ENCODE measurements at places on chromosomes 3 and 15.

DNA sequence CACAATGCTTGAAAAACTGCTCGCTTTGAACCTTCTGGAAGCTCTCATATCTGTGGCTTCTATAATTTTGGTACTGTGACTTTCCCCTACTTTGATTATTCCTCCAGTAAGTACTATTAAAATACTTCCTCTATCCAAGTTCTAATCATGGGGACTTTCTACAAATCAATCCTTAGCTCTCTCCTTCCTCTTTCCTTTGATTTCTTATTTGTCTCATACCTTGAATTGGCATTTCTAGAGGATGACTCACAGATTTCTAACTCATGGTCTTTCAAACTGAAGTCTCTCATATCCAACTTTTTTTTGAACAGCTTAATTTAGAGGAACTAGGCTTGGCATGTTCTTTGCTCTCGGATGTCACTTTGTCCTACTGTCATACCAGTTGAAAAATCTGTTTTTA lies 241.8 kb downstream of the TBC1D5 start:
- peak; percentile 38 for DNase-seq

DNA sequence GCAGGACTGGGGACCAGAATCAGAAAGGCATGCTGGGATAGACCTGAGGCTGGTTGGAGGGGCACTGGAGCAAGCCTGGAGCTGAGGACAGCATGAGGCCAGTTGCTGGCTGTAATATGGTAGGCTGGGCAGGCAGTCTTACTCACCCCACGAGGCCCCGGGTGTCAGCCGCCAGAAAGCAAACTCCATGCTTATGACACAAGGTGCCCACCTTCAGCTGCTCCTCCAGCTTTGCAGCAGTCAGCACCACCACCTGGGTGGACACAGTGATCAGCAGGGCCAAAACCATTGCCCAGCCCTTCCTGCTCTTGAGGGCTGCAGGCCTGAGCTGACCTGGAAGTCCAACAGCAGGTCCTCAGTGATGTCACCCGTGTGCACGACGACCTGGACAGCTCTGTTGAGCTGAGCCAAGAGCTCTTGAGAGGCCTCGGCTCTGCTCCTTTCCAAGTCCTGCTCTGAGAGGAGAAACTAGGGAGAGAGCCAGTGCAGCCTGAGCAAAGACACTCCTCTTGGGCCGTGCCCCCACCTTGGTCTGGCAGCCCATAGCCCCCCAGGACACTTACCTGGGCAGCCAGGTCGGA lies 747 bp downstream of the UBA7 start:
- DNase-seq, result no peak

- peak; percentile 16 for DNase-seq
Observed at GRCh38 chr15:97745481-97746071, 214.9 kb upstream of the ARRDC4 start.

GRCh38 chr3:195908694-195909581 lies 587 bp upstream of the TNK2 start:
- DNase-seq, result peak; percentile 40

GRCh38 chr15:74390647-74391288 lies 23.3 kb upstream of the CYP11A1 start:
- DNase-seq, result no peak

DNA sequence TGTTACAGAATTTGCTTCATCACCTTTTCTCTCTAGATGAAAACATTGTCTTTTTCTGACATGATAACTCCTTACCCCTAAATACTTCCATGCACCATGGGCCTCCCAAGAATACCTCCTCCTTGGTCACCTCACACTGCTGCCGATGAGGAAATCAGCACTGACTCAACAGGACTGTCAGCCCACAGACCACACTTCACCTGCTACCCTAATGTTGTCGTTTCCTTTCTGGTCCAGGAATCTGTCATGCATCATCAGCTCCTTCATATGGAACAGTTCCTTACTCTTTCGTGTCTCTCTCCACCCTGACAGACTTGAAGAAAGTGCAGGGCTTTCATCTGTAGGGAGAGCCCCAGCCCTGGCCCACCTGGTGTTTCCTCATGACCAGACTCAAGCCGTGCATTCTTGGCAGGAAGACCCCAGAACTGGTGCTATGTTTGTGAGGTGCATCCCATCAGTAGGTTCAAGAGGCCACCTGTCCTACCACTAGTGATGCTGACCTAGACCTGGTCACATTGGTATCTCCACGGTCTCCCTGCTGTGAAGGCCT lies 41.1 kb upstream of the PLXNA1 start:
- DNase-seq, result no peak

GRCh38 chr15:47820747-47821319 lies 103.5 kb downstream of the SEMA6D start:
- DNase-seq, result peak; percentile 2

DNA sequence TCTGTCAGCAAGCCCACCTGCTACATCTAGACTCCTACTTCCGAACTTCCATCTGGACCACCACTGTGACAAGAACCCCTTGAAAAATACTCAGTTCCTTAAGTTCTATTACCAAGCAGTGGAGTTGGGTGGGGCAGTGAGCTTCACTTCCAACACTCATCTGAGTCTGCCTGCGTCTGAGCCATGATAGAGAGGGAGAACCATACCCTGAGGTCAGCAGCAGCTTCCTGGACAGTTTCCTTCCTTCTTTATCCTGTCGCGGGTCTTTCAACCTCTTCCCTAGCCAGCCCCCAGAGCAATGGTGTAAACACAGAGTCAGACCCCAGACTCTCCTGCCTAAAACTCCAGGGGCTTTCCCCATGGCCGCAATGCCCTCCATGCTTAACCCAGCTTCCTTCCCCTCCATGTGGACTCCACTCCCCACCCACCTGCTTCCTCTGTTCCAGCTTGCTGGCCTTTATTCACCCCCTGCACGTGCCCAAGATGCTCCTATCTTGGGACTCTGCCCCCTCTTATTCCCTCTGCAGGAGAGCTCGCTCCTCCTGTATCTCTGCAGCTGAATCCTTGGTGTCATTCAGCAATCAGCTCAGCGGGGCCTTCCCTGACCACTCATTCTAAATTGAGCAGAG lies 211.2 kb downstream of the SHQ1 start:
- no peak for DNase-seq

DNA sequence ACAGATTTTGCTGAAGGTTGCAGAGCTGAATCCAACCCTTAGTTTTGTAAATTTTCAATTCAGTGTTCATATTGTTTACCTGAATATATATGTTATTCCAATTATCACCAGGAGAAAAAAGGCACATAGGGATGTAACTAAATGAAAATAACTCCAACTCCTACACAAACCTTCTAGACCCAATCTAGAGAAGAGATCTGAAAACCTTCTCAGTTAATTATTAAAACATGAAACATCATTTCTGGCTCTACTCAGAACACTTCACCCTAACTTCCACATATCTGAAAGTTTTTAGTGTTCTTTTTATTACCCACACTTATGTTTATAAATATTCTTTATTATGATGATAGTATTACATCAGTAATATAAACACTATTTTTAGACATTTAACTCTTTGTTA lies 76.6 kb downstream of the LRRFIP2 start:
- no peak for DNase-seq

DNA sequence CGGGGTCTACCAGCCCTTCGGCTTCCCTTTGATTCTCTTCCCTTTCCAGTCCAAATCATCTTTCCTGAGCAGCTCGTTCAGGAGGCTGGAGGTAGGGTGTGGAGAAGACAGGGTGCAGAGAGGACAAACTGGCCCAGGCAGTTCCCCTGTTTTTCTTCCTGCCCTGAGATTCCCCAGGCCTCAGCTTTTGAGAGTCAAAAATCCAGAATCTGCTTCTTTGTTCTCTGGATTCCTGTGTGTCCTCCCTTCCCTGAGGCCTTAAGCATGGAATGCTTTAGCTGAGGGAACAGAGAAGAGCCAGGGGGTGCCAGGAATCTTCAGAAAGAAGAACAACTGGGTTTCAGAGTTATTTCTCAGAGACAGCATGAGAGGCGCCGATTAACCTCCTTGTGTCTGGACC lies 26.7 kb upstream of the LRTM1 start:
- DNase-seq, result peak; percentile 51

DNA sequence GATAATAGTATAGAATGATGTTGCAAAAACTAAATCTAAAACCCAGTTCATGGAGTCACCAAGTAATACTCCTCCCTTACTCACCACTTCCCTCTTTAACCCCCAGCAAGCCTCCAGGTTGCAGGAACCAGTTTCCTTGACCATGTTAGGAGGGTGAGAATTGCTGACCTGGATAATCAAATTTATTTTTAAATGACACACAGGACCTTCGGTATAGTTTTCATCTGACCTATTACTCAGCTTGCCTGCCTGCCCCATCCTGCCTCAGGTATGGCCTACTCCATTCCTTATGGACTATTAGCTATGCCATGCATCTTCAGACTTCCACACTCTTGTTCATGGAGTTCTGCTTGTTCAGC lies 883 bp downstream of the RTP4 start:
- DNase-seq, result no peak

DNA sequence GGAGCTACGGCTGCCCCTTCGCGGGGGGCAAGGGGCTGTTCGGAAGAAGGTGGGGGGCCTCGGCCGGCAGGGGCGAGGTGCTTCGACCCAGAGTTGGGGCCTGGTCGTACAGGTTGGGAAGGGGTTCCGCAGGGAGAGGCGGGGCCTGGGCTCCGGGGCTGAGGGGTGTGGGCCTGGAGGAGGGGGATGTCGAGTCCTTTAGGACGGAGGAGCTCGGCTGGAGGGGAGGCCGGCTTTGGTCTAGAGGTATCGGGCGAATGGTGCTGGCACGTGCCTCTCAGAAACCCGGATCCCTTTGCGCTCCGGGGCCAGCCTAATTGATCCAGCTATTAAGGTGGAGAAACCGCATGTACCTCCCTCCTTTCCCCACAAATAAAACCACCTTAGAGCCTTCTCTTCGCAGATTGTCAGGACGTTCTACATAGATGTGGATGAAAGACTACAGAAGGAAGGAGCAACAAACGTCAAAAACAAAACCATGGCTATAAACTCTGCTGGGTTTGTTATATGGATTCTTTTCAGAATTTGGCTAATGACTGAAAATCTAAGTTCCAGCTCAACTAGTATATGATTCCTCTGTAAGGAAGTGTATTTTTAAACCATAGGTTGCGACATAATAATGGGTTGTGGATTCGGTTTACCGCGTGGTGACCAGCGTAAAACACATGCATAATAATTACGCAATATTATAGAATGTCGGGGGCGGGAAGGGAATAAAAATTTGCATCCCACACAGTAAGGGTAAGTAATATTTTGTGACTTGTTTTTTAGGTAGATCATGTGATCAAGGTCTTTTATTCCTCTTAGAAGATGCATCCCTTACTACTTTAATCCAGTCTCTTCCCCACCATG lies 644 bp upstream of the NGLY1 start:
- DNase-seq, result peak; percentile 44

DNA sequence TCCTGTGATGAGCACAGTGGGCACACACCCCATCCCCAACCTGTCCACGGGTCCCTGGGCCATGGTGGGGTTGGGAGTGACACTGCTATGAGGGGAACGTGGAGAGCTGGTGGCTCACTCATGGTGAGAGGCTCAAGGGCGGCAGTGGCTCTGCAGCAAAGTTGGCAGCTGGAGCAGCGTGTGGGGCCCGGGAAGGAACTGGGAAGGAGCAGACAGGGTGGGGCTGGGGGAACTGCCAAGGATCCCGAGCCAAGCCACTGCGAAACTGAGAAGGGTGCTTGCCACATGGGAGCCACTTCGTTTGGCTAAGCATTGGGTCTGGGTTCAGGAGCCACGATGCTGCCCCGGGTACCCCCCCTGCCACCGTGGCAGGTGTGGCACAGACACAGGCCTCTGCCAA lies 80.1 kb downstream of the SNRK start:
- no peak for DNase-seq

DNA sequence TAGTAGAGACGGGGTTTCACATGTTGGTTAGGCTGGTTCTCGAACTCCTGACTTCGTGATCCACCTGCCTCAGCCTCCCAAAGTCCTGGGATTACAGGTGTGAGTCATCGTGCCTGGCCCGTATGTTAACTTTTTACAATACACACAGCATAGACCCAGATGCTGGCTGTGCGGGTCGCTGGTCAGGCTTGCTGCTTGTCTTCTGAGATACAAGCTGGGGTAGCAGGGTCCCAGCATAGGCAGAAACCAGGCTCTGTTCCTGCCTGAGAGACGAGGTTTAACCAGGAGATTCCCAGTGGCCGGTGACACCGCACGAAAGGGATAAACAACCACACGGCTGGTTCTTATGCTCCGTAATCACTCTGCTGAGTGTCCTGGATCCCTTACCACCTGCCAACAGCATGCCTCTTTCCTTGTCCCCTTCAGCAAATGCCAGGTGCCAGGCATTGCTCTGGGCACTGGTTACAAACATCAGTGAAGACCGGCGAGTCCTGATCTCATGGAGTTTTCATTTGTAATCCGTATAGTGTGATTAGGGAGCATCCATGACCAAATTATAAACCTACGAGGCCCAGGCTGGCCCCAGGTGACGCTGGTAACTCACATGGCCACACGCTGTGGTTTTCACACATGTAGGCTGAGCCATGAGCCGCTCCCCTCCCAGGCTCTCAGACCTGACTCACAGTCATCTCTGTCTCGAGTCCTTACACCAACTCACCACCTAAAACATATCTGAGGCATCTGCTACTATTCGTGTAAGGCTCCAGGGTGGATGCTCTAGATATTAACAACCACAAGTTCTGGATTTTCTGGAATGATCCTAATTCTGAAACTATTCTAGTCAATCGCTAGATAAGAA lies 125.7 kb downstream of the PDZRN3 start:
- no peak for DNase-seq

DNA sequence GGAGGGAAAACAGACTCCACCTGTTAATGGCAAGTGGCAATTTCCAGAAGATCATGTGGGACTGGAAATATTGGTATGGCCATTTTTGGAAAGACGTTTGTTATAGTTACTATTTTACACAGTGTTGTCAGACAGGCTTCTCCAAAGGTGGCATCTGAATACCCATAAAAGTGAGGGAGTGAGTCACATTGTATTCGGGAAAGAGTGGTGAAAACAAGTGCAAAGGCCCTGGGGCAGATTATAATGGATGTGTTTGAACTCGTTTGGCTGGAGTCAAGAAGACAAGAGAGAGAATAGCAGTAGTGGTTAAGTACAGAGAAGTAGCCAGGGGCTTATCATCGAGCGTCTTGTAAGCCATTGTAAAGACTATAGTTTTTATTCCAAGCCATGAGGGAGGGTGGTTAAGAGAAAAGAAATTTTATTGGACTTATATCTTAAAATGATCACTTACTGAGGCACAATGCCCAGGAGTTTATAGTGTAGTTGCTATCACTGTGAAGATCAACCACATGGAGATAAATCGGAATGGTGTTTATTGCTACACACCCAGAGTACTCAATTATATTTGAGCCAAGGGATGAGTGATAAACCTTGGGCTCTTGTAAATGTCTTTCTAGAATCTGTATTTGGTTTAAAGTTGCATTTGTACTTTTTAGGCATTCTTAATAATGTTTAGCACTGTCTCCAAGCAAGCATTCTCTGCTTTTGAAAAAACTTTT lies 212.8 kb upstream of the KBTBD8 start:
- DNase-seq, result no peak

DNA sequence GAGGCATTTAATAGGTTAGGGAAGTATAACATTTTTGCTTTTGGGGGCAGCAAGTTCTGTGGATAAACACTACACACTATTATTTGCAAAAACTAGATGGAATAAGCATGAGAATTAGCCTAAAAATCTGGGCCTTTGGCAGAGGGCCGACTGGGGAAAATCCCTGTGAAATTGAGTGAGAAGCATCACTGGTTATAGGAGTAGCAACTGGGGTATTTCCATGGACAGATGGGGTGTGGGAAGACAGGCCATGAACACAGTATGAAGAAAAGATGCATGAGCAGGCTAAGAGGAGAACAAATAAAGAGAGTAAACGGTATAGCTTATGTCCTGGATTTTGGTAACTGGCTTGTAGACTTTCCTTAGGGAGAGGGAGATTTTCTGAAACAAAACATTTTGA lies 32.9 kb upstream of the CSPG5 start:
- no peak for DNase-seq

GRCh38 chr15:72339777-72340177 lies 19.8 kb upstream of the CELF6 start:
- peak; percentile 81 for DNase-seq

GRCh38 chr3:101816215-101817149 lies 32.8 kb upstream of the NFKBIZ start:
- DNase-seq, result no peak
